ENCODE measurements at places on chromosomes 13 and 19. TPM values are rescaled to one million over a fixed set of nuclear protein-coding genes. Genes with fewer than 3 reads are reported as not detected.

TMEM255B gene
- total RNA-seq, result 0.93 TPM

KLK14 gene
- 0.26 TPM for total RNA-seq

C19orf33 gene
- total RNA-seq, result 682 TPM

PLK5 gene
- not detected for total RNA-seq

AMER2 gene
- total RNA-seq, result not detected

NTF4 gene
- 0.45 TPM for total RNA-seq

VSTM2B gene
- not detected for total RNA-seq

Measured in A549 treated with Hydrocortisone at 1 μM for 4 hours (cell line).